ENCODE measurements at places on chromosomes 13 and 19.

DNA sequence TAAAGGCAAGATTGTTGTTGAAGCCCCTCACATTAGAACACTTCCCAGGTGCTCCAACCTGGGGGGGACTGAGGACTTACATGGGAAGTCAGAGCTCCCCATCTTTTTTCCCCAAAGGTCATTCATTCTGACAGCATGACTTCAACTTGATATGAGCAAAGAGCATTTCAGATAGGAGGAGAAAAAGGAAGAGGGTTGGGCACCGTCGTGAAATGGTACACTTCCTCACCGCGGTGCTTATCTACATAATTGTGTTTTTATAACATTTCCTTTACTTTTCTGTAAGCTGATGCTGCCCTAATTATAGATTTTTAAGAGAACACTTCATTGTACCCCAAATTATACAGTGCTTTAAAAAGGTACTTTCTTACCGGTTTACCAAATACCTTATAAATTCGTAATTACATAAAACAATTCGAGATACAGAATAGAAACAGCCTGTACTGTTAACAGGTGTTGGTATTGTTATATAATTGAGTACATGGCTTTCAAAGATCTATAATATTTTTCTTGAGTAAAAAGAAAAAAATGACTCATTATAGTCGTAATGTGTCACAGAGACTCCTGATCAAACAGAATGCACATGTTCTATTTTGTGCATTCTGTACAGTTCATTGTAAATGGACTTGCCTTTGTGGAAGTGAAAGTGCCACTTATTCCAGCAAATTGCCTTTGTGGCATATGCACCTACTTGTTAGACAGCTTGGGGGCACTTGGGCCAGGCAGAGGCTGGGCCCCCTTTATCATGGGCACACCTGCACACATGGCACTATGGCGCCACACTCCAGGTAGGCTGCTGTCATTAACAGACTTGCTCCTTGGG lies 81.8 kb downstream of the GGACT start:
- no peak for DNase-seq

- DNase-seq = no peak
Measured at GRCh38 chr13:67224148-67224846, 5.8 kb downstream of the PCDH9 start.

GRCh38 chr19:19540715-19541515 lies 2.9 kb downstream of the CILP2 start:
- DNase-seq = peak; percentile 79

DNA sequence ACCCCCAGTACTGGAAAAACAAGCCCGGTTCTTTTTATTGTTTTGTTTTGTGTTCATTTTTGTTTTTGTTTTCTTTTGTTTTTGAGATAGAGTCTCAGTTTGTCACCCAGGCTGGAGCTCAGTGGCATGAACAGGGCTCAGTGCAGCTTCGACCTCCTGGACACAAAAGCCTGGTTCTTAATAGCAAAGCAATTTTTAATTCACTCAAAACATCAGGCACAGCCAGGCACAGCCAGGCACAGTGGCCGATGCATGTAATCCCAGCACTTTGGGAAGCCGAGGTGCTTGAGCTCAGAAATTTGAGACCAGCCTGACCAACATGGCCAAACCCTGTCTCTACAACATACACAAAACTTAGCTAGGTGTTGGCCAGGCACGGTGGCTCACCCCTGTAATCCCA lies 30.7 kb downstream of the INSR start:
- no peak for DNase-seq

GRCh38 chr19:38707512-38708114 lies 36.7 kb downstream of the CAPN12 start:
- DNase-seq = no peak

DNA sequence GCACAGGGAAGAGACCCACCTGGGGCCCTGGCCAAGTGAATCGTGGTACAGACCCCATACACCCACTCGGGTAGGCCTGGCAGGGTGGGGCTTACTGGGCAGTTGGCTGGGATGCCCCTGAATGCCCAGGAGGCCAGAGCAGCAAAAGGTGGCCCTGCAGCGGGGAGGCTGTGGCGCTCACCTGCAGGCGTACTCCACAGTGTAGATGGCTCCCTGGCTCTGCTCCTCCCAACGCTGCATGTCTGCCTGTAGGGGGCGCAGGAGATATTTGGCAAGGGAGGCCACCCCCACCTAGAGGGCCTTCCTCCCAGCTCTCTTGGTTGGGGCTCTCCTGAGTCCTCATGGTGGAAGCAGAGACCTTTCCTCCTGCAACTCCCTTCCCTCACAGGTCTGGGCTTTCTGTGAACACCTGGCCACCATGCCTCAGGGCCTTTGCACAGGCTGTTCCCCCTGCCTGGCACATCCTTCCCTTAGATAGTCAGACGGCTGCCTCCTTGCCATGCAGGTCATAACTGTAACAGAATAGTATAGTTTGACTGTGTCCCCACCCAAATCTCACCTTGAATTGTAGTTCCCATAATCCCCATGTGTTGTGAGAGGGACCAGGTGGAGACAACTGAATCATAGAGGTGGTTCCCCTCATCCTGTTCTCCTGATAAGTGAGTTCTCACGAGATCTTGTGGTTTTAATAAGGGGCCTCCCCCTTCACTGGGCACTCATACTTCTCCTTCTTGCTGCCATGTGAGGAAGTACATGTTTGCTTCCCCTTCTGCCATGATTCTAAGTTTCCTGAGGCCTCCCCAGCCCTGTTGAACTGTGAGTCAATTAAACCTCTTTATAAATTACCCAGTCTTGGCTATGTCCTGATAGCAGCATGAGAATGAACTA lies 5.9 kb downstream of the BORCS8 start:
- peak; percentile 42 for DNase-seq

GRCh38 chr13:27044837-27045570 lies 126.6 kb downstream of the USP12 start:
- no peak for DNase-seq

DNA sequence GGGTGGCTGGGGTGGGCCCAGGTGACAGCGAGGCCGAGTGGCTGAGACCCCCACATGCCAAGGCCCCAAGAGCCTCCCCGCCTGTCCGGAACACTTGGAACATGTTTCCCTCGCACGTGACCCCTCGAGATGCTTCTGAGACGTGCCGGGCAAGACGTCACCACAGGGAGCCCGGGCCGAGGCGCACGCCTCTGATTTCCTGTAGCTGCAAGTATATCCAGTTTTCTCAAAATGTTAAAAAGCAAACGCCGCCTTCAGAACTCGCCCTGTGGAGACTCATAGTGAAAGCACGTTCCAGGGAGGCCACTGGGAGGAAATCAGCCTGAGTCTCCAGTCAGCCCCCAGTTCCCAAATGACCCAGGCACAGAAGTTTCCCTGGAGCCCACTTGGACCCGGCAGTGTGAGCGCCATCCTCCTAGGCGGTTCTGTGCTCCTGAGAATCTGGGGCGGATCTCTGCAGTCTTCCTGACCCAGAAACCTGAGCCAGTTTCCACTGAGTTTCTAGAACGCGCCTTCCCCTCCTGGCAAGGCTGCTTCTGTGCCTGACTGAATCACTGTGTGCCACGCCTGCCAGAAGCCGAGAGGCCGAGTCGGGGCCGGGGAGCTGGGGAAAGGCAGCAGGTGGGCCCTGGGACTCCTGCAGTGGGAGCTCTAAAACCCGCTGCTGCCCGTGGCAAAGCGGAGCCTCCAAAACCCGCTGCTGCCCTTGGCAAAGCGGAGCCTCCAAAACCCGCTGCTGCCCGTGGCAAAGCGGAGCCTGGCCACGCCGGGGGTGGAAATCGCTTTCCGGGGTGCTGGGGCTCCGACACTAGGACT lies 179.3 kb downstream of the KDM4B start:
- DNase-seq = no peak

DNA sequence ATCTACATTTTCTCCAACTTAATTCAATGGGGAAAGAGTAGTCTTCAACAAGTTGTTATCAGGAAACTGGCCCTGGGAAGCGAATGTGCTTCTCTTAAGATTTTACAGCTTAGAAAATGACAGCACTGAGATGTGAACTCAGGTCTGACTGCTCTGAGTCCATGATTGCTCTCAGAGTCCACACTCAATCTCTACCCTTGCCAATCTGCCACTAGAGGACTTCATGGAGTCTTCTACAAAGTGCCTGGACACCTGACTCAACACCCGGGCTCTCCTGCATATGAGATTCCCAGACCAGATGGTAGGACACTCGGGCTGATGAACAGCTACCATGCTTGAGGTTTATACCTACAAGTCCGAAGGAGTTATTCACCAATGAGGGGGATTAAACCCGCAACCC lies 74.8 kb downstream of the ABCC4 start:
- no peak for DNase-seq

GRCh38 chr13:34107806-34108205 lies 289.9 kb downstream of the RFC3 start:
- no peak for DNase-seq
